Activated CD4-positive, alpha-beta T cell treated with anti-CD3 and anti-CD28 coated beads for 36 hours (primary cell): ENCODE measurements at places on chromosomes 7 and 10. TPM values are rescaled to one million over a fixed set of nuclear protein-coding genes. Genes with fewer than 3 reads are reported as not detected.

Gene ADARB2
- not detected for total RNA-seq

Gene PTPRN2
- total RNA-seq: 0.51 TPM

Gene PLPP4
- total RNA-seq: not detected

Gene CYP3A4
- total RNA-seq: not detected

Gene ATRNL1
- 0.21 TPM for total RNA-seq

Gene AKR1C8
- not detected for total RNA-seq

Gene WDR37
- total RNA-seq: 16.8 TPM

Gene NAMPT
- total RNA-seq: 825 TPM

Gene ADD3
- total RNA-seq: 101 TPM

Gene CRYGN
- total RNA-seq: 0.11 TPM
